COLO829 (cell line): ENCODE measurements at places on chromosomes 5 and 9.

DNA sequence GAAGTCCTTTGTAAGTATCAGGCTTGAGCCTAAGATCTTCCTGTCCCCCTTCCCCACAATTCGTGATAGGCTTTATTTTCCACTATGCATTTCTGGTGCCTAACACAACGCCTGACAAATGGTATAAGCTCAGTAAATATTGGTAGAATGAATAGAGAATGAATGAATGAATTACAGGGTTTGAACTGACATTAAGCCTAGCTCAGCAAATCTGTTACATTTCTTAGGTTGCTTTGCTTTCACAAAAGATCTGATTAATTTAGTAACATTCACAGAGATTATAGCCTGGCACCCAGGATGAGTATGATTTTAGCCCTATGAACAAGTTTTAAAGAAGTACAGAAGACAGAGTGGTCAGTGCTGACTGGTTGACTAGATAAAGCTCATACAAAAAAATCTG, 16.4 kb downstream of the RUSC2 start:
- no peak for DNase-seq

GRCh38 chr9:21862871-21863270, 60.4 kb downstream of the MTAP start:
- no peak for DNase-seq

DNA sequence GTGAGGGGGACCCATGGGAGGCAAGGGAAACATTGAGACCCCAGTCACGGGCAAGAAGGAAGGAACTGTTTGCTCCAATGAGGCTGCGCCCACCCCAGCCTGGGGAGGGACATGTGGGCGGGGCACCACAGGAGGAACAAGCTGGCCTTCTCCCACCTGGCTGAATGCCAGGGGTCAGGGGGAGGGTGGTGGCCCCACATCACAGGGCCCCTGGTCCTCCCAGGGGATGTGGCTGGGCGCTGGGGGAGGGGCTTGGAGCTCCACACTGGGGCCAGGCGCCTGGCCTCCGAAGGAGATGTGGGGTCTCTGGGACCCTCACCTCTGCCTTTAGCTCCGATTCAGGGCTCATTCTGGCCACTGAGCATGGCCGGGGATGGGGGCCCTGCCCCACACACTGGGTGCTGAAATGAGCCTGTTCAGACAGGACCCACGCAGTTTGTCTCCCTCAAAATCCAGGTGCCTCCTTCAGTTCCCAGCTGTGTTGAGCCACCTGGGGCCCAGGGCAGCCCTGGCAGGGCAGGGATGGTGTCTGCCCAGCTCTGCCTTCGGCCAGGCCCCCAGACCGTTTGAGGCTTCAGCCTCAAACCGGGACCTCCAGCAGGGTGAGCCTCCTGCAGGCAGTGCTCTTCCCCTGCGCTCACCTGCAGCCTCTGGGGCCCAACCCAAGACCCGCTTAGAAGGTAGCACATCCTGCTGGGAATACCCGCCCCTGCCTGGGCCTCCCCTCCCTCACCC, 33.2 kb upstream of the NOTCH1 start:
- DNase-seq, result no peak

GRCh38 chr5:65184780-65185179, 296.9 kb downstream of the ADAMTS6 start:
- no peak for DNase-seq

DNA sequence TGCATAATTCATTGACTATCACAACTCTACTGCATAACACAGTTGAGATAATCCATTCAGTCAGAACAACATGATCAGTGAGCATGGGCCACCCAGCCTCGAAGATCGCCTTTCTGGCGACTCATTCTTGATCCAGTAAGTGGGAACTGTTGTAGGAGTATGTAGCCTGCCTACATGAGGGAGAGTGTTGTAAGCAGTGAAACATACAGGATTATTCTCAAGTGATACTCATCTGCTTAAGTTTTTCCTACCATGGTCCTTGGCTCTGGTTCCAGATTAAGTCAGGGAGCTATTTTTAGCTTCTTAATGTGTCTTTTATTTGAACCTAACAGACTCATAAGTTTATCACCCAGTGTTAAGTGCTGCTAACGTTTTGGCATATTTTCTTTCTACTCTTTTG, 44.0 kb downstream of the TNPO1 start:
- no peak for DNase-seq

DNA sequence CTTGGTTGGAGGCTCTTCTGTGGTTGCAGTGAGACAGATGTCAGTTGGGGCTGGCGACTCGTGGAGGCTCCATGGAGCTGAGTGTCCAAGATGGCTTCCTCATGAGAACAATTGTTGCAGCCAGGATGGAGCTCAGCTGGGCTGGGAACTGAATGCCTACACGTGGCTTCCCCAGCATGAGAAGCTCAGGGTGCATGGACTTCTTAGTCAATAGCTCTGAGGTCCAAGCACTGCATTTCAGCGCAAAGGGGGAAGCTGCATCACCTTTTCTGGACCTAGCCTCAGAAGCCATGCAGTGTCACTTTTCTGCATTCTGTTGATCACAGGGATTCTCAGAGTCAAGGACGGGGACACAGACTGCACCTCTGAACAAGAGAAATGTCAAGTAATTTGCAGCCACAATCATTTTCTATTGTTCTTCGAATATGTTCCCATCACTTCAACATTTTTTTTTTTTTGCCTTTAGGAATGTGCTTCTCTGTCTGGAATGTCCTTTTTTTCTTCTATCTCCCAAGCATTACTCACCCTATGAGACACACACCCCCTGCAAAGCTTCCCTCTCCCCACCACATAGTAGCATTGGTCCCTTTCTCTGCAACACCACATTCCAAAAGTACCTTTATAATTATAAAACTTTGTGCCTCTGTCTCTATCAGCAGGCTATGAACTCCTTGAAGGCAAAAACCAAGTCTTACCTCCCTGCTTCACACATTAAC, 57.5 kb upstream of the STK32A start:
- no peak for DNase-seq

DNA sequence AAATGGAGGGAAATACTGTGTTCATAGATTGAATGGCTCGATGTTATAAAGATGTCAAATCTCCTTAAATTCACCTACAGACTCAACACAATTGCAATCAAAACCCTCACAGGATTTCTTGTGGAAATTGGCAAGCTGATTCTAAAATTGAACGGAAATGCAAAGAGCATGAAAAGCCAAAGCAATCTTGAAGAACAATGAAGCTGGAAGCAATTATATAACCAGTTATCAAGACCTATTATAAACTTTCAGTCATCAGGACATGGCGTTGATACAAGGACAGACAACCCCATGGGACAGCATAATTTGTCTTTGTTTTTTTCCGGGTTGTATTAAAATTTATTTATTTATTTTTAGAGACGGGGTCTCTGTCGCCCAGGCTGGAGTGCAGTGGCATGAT, 53.5 kb upstream of the OTULINL start:
- DNase-seq, result no peak

GRCh38 chr9:87193925-87194868, 246.9 kb upstream of the GAS1 start:
- DNase-seq, result no peak

- DNase-seq, result no peak
These were observed 318.1 kb upstream of the DAB2 start for GRCh38 chr5:39742916-39743315.

- no peak for DNase-seq
These were observed 18.6 kb downstream of the MED10 start for GRCh38 chr5:6359555-6360322.

DNA sequence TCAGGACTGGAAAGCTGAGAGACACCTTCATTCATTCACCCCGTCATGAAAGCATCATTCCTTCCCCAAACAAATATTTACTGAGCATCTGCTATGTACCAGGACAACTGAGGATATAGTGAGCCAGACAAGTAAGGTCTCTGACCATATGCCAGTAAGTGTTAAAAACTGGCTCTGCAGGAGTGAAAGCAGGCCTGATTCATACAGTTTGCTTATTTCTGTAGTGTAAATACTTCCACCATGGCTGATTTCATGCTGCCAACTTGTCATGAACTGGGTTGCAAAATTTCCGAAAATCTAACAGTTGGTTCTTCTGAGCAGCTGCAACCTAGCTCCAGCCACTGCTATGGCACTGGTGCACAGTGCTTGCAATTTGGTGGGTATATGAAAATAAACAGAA, 68.1 kb downstream of the YIPF5 start:
- DNase-seq, result no peak

- DNase-seq, result no peak
These were observed 279.2 kb upstream of the NREP start for GRCh38 chr5:112036206-112036605.

- DNase-seq, result no peak
These were observed 58.3 kb downstream of the IZUMO3 start for GRCh38 chr9:24487250-24487861.

- DNase-seq, result no peak
These were observed 568.7 kb upstream of the KLF4 start for GRCh38 chr9:108058135-108058814.

DNA sequence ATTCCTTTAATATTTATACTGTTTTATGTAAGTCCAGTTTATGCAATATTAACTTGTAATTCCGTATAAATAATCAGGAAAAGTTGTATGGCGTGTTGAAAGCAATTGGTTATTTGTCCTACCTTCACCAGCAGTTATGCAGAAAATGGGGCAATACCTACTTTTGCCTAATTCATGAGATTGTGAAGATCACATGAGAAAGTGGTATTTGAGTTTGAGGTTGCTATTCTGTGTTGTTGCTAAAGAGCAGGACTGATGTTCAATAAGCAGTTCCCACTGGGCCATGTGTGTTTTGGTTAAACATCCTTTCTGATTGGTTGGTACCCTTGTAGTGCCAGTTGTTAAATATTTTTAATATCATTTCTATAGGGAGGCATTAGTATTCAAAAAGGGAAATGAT, 3.2 kb downstream of the TGFBR1 start:
- DNase-seq, result no peak

DNA sequence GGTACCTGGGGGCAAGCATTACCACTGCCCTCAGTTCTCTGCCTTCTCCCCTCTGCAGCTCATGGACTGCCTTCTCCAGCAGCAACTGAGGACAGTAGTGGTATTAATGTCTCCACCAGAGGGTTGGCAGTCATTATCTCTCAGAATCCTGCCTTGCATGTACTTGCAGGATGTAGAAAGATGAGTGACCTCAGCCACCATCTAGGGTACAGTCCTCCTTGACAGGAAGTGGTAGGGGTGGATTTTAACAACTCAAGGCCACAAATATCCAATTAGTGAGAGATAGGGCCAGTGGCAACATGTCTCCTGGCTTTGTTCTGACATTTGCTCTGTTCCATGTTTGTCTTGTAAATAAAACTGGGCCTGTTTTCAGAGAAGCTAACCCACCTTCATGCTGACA, 47.2 kb downstream of the F2R start:
- DNase-seq, result no peak
